ENCODE measurements at places on chromosomes 16 and 17.

GRCh38 chr17:50188921-50189549, 12.4 kb downstream of the COL1A1 start:
- DNase-seq = no peak

- no peak for DNase-seq
Observed at GRCh38 chr17:79461041-79461440, 149.8 kb downstream of the RBFOX3 start.

- DNase-seq = no peak
Observed at GRCh38 chr16:54928016-54928356, 2.7 kb upstream of the IRX5 start.

- no peak for DNase-seq
Observed at GRCh38 chr17:47615766-47616424, 33.8 kb upstream of the KPNB1 start.

GRCh38 chr16:30989469-30990047, 4.6 kb downstream of the HSD3B7 start:
- no peak for DNase-seq

GRCh38 chr17:48357779-48358602, 72.0 kb downstream of the SKAP1 start:
- no peak for DNase-seq

DNA sequence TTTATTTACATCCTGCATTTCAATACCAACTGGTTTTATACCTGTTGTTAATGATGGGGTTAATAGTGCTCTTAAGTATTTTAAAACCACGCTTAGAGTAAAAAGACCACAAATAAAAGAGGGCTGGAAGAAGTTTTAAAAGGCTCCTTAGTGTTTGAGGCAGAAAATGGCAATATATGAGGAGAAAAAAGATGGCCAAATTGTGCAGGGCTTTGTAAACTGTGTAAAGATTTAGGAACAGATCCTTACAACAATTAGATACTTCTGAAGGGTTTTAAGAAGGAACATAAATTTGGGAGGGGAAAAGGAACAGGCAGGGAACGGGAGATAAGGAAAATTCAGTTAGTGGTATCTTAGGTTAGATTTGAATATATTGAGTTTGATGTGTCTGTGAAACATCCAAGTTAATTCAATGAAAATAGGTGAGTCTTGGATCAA, 12.7 kb downstream of the CDC27 start:
- DNase-seq = no peak

- no peak for DNase-seq
Observed at GRCh38 chr17:52294301-52294700, 135.8 kb upstream of the CA10 start.

DNA sequence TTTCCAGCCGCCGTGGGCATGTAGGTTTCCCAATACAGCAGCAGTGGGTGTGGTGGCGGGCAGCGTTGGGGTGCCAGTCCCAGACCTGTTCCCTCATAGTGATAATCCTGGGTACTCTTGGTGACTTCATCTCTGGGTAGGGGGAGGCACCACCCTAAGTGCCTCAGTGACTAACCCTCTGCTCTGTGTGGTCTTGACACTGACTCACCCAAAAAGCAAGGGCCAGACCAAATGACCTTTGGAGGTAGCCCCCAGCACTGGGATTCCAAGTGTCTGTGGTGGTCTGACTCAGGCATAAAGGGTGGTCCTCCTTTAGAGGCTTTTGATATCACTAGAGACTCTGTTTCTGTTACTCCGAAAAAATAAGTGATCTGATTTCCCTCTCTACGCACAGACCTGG, 908 bp downstream of the CALB2 start:
- DNase-seq = no peak

DNA sequence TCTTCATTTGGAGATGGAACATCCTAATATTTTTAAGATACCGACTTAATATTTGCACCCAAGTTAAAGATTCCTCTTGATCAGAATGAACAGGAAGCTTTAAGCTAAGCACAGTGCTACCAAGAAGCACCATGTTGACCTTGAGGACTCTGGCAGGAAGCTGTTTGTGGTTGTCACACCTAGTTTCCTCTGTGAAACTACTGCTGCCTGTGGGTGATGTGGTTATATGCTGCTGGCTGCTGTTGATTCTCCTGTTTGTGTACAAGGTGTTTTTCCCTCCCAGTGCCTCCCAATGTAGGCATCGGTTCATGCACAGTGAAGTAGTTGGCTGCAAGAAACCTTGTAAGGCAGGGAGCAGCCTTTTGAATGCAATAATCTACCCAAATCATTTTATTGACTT, 23.4 kb downstream of the RBL2 start:
- peak; percentile 73 for DNase-seq

DNA sequence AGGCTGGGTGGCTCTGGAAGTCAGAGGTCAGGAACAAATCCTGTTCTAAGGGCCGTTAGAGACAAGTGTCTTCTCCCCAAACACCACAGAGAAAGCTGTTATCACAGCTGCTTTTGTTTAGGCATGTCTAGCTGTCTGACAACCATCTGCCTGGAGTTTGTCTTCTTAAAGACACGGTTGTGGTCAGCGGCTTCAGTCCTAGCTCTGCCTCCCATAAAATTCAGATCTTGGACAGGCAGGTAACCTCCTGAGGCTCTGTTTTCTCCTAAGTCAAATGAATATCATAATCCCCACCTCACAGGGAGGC, 2.3 kb upstream of the ITGA3 start:
- DNase-seq = no peak

- DNase-seq = peak; percentile 14
Observed at GRCh38 chr16:74862743-74863244, 88.2 kb upstream of the FA2H start.

DNA sequence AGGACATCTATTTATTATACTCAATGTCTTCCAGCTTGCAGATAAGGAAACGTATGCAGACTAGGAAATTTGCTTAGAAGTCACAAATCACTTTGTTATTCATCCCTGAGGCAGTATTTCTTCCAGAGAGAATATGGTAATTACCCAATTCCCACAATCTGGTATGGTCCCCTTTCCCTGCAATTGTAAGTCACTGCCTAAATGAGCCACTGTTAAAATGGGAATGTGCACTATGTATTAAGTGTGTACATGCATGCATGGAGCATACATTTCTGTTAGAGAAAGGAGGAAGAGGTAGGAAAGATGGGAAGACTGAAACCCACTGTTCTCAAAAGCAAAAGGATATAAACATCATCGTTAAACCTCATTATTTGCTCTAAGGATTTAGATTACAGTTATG, 10.0 kb downstream of the NUFIP2 start:
- no peak for DNase-seq

DNA sequence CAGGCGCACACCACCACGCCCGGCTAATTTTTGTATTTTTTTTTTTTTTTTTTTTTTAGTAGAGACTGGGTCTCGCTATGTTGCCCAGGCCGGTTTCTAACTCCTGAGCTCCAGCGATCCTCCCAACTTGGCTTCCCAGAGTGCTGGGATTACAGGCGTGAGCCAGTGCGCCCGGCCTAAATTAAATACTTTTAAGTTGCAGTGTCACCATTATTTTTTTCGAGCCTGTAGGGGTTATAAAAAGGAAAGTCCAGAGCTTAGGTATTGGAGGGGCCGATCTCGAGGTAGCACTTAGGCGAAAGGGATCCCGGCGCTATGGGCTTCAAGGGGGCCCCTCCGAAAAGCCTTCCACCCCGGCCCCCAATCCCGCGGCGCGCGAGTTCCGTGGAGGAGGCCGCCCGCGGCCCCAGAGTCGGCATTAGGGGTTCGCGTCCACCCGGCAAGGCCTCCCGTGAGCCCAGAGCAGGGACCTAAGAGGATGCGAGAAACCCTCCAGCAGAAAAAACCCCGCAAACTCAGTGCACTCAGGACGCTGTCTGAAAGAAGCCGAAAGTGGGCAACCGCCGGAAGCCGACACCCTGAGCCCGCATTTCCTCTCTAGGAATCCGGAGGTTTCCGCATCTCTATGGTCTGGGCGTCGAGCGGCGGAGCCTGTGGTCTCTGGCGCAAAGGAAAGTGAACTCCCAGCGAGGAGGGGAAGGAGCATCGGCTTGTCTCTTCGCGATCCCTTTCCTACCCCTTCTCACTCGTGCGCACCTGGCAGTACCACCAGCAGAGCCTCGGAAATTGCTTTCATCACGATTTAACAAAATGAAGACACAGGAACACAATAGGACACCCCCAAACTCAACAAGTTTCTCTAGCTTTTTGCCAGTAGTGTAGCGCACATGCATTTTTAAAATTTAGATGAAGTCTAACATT, 14.1 kb upstream of the RGS9 start:
- peak; percentile 86 for DNase-seq

GRCh38 chr17:31112001-31112661, 17.4 kb downstream of the NF1 start:
- DNase-seq = no peak

- DNase-seq = no peak
Observed at GRCh38 chr16:25311950-25312349, 54.3 kb upstream of the ZKSCAN2 start.

GRCh38 chr16:10994571-10994970, 50.2 kb downstream of the CLEC16A start:
- DNase-seq = no peak

GRCh38 chr17:41907185-41907556, 11.6 kb downstream of the ACLY start:
- DNase-seq = no peak

GRCh38 chr16:2482708-2483534, 8.0 kb downstream of the TBC1D24 start:
- DNase-seq = no peak

DNA sequence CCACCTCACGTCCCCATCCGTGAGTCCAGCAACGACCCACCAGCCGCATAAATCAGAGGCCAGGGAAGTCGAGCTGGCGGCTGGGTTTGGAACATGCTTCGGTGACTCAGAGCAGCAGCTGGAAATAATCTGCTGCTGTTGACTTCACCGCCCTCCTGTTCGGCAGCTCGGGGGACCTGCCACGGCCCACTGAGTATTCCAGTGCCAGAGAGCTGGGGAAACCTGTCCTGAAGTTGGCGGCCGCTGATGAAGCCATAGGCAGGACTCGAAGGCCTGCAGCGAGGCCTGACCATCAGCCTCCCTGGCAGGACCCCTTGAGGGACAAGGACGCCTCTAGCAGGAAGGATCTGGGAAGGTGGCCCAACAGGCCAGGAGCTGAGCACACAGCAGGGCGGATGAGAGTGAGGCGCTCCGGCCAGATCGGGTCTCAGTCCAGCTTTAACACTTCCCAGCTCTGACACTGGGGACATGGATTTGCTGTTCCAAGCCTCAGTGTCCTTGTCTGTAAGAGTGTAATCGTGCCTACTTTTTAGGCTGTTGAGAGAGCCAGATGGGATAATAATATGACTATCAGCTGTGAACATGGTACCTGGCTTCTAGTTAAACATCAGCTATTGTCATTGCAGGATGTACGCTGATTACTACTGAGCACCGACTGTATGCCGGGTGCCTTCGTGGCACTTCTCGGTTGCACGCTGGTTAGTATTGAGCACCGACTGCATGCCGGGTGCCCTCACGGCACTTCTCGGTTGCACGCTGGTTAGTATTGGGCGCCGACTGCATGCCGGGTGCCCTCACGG, 50.4 kb upstream of the CIBAR2 start:
- DNase-seq = no peak

- DNase-seq = no peak
Observed at GRCh38 chr17:896953-897661, 82.5 kb downstream of the NXN start.

DNA sequence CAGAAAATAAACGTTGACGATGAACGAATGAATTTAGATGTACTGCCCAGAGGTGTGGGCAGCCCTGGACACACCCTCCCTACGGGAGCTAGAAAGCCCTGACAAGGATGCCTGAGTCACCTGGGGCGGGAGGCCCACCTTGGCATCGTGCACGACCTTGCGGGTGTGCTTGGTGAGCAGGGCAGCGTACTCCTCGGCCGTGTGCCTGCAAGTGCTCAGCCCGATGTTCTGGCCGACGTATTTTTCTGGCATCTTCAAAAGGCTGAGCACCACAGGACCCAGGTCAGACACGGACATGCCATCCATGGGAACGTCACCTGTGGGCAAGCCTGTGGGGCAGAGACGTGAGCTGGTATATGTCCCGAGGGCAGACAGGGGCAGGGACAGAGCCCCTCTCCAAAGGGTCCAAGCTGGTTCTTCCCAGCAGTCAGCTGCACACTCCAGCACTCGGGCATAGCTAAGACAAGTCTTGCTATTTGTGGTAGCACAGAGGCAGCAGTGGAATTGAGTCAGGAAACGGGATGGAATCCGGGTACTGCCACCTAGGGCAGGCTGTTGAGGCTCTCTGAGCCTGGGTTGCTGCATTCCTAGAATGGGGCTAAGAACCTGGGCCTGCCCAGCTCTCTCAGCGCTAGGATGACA, 10.8 kb downstream of the NMRAL1 start:
- DNase-seq = no peak

DNA sequence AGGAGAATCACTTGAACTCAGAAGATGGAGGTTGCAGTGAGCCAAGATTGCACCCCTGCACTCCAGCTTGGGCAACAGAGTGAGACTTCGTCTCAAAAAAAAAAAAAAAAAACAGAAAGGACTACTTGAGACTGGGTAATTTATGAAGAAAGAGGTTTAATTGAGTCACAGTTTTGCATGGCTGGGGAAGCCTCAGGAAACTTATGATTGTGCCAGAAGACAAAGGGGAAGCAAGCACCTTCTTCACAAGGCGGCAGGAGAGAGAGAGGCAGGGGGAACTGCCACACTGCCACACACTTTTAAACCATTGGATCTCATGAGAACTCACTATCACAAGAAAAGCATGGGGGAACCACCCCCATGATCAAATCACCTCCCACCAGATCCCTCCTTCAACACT, 9.0 kb upstream of the MILR1 start:
- DNase-seq = no peak

GRCh38 chr17:30021708-30022317, 80.4 kb downstream of the EFCAB5 start:
- peak; percentile 32 for DNase-seq

GRCh38 chr16:57592591-57593003, 35.8 kb upstream of the ADGRG1 start:
- DNase-seq = peak; percentile 66

DNA sequence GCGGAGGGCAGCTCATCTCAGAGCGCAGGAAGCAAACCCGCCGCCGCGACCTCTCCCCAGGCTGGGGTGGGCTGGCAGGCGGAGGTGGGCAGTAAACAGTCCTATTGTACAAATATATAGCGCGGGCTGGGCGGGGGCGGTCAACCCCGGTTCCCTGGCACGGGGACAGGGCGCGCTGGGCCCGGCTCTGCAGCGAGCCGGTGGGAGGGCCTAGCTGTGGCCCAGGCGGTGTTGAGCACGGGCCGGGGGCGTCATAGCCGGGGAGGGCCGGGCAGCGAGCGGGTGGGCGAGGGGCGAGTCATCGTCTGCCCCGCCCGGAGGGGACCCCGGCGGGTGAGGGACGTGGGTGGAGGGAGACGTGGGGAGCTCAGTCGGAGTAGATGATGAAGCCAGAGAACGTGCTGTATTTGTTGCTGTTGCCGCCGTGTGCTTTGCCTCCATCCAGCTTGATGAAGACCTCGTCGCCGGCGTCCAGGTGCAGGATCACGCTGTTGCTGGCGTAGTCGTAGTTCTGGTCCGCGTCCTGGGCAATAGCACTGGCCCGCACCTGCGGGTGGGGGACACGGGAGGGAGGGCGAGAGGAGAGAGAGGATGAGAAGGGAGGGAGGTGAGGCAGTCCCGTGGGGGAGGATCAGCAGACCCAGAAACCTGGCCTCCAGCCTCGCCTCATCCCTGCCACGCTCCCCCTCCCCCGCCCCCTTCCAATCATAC, 8.1 kb downstream of the C1QL1 start:
- DNase-seq = no peak
